AG08396 (cell line): ENCODE measurements at places on chromosomes 4 and X.

DNA sequence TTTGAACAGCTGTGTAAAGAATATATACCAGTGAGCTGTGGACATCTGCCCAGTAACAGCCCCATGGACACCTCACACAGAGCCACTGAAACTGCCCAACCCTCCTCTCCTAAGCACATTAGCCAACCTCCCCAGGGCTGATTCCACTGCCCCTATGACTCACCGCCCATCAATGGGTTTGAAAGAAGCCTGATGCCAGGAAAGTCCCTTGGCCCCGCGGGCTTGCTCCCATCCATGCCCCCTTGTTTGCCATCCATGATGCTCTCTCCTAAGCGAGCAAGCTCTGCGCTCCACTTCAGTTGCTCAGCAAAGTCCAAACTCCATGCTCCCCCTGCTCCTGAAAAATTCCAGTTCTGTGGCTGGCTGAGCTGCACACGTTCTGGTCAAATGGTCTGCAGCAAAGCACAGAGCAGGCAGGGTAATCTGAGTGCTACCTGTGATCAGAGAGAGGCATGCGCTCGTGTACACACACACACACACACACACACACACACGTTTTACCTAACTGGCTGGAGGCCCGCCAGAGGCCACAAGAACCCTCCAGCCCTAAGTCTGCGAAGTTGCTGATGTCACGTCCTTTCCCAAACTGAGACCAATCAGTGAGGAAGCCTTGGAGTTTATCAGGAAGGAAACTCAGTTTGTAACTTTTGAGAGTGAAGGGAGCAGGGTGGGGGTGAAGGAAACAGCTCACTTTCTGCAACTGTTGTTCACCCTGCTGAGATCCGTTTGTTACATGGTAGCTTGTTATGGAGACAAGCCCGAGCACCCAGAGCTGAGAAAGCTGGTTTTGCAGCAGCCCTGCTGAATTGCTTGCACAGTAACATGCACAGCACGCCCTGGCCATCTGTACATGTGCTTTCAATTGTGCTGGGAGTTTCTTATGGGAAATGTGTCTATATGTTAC lies at the start of gene ASB9:
Gene ASB9 (minus strand): TSS at position 466 of the 904 bp plus-strand sequence. CDS start 209 bp downstream, at position 257.
- peak; percentile 39 for DNase-seq

- peak; percentile 47 for DNase-seq
Observed at GRCh38 chr4:113758372-113758771, 3.2 kb downstream of the CAMK2D start.

- no peak for DNase-seq
Observed at GRCh38 chrX:9515973-9516538, 51.2 kb downstream of the TBL1X start.

GRCh38 chr4:101321481-101322042 lies 25.8 kb downstream of the PPP3CA start:
- DNase-seq: no peak

- DNase-seq: no peak
Observed at GRCh38 chr4:182293691-182294255, 50.6 kb downstream of the TENM3 start.

GRCh38 chr4:150722908-150723362 lies 141.0 kb downstream of the MAB21L2 start:
- no peak for DNase-seq

DNA sequence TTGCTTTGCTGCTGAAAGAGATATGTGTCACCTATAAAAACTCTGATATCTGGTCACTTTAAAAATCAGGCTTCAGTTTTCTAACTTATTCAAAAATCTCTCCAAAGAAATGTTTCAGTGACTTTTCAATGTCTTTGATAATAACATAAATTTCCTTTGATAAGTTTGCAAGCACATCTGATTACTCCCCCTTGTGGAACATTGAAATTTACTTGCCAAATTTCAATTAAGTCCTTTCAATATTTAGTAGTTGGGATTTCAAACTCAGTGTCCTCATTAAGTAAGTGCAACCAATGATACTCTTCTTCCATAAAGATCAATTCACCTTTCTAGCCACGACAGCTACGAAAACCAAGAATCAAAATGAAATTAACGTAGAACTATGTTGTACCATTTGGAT lies 151.3 kb upstream of the FAM47C start:
- DNase-seq: no peak

DNA sequence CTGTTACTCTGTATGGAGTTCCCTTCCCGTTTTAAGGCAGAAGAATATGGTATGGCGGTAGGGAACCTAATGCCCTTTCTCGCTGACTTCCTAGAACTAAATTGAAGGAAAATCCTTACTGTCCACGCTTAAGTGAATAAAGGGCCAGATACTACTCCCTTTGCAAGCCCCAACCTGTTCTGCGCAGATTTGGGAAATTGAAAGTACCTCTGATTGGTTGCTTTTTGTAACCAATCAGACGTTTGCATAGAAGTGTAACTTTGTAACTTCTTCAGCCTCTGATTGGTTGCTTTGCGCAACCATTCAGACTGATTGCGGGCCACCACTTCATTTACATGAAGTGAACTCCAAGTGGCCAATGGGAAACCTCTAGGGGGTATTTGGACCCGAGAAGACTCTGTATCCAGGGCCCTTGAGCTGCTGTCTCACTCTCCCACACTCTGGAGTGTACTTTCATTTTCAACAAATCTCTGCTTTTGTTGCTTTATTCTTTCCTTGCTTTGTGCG lies 1.2 kb upstream of the TMEM33 start:
- no peak for DNase-seq

DNA sequence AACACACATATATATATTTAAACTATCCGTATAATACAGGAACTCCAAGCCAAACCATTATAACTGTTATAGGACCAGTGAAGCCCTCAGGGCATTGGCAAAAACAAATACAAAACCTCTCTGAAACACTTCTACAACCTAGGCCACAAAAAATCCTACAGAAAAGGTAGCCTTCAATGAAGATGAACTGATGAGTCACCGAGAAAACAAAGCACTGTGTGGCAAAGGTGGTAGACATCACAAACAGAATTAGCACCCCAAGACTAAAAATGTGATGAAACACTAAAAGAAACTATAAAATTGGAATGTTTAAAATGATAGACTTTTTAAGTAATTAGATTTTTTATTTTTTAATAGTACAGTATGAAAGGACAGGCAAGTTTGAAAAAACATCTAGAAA lies 5.5 kb upstream of the HSPA4L start:
- no peak for DNase-seq

DNA sequence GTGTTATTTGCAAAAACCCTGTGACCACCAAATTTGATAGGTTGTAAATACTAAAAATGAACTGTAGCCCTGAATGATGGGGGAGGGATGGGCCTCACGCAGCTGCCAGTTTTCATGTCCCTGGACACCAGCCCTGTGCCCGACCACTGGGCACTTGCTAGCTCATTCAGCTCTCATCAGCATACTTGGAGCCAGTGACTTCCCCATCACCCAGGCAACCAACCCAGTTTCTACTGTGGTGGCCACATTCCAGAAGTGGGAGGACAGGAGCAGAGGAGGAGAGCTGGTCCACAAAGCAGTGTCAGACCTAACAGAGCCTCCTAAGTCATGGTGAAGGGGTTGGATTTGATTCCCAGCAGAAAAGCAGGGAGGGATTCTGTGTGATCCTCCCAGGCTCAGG lies 128.2 kb downstream of the CPEB2 start:
- peak; percentile 11 for DNase-seq

DNA sequence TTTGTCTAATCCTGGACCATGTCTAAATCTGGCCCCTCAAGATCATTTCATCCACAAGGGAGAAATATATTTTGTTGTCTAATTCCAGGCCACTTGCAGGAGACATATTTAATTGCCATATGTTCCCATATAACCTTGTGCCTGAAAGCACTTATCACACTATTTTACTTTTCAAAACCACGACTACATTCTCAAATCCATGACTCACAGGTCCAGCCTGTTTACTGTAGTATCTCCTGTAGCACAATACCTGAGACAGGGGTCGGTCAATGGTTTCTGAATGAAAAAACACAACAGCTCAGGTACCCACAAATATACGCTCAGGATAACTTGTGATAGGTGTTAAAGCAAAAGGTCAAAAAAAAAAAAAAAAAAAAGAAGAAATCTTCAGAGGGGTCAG lies 60.9 kb downstream of the SEC24D start:
- DNase-seq: no peak

DNA sequence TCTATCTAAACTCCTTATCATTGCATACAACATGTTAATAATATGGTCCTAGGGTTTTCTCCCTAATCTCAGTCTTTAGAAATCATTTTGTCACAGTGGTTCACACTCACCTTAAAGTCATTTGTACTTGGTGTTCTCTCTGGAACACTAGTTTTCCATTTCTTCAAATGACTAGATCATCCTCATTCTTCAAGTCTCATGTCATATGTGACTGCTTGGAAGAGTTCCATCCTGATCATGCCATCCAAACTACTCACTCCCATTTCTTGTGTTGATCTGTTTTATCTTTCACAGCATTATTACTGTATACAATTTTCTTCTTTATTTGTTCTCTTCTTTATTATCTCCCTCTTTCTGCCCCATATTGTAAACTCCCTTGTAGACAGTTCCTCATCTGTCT lies 66.5 kb downstream of the HTR2C start:
- DNase-seq: no peak

GRCh38 chr4:67040315-67040714 lies 505.0 kb downstream of the CENPC start:
- DNase-seq: no peak

GRCh38 chr4:116055857-116056827 lies 942.7 kb upstream of the NDST4 start:
- DNase-seq: no peak

GRCh38 chrX:39985071-39985470 lies 112.7 kb downstream of the BCOR start:
- no peak for DNase-seq

DNA sequence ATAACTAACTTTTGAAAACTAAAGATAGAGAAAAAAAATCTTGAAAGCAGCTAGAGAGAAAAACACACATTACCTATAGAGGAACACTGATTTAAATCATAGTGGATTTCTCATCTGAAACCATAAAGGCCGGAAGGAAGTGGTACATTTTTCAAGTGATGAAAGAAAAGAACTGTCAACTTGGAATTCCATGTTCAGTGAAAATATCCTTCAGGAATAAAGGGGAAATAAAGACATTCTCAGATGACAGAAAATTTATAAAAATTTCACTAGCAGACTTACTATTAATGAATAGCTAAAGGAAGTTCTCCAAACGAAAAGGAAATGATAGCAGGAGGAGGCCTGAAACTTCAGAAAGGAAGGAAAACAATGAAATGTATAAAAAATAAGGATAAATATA lies 7.6 kb upstream of the JADE3 start:
- no peak for DNase-seq

DNA sequence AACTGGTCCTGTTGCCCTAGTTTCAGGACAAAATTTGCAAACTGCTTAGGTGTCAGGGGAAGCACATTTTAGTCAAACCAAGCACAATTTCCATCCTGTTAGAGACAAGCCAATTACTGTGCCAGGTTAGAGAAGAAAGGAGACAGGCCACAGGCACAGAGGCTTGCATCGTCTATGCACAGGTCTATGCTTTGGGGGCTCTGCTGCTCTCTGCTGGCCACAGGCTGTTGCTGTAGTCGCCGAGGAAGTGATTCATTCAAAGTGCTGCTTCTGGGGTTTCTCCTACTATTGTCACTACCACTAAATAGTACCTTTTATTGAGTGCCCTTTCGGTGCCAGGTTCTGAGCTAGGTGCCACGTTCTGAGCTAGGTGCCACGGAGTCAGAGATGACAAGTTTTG lies 45.5 kb downstream of the VGLL1 start:
- peak; percentile 71 for DNase-seq

GRCh38 chrX:14014526-14014925 lies 15.2 kb downstream of the GEMIN8 start:
- no peak for DNase-seq

- DNase-seq: peak; percentile 55
Observed at GRCh38 chr4:87375719-87376291, 15.2 kb downstream of the HSD17B11 start.

DNA sequence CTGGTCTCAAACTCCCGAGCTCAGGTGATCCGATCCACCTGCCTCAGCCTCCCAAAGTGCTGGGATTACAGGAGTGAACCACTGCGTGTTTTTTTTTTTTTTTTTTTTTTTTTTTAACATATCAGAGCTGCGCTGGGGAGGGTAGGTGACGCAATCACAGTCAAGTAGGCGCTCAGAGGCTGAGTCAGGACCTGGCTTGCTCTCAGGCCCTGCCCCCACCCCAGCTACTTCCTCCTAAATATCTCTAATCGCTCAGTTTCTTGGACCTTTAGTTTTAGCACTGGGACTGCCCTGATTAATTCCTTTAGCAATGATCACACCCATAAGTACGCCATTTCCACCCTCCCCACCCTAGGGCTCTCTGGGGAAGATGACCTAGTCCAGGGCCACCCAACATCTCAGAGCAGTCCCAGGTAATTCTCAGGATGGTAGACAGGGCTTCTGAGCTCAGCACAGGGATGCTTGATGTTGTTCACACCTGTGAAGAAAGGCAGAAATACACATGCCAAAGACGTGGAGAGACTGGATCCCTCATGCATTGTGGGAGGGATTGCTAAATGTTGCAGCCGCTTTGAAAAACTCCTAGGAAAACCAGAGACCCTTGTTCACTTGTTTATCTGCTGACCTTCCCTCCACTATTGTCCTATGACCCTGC lies 50.2 kb downstream of the DDX3X start:
- DNase-seq: peak; percentile 51

DNA sequence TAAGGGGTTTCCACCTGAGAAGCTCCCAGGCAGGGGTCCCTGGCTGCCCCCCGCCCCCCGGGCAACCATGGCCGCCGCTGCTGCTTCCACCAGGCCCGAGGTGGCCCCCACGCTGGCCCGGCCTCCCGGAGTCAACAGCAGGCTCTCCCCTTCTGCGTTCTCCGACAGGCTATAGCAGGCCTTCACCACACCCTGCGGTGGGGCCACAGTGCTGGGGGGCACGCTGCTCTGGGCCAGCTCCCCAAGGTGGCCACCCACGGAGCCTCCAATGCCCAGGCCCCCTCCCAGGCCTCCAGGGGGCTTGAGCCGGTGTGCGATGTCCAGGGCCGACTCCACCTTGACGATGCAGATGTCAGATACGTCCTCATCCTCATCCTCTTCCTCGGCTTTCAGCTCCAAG lies 72.5 kb downstream of the UBE2K start:
- no peak for DNase-seq

- no peak for DNase-seq
Observed at GRCh38 chrX:40501164-40501855, 79.5 kb upstream of the ATP6AP2 start.

GRCh38 chrX:12026481-12026880 lies 111.8 kb upstream of the FRMPD4 start:
- no peak for DNase-seq

- no peak for DNase-seq
Observed at GRCh38 chr4:53671757-53672156, 80.5 kb upstream of the LNX1 start.

- no peak for DNase-seq
Observed at GRCh38 chrX:37817579-37817978, 29.8 kb downstream of the DYNLT3 start.

GRCh38 chr4:131609039-131609438 lies 1540.1 kb upstream of the PCDH10 start:
- no peak for DNase-seq

- DNase-seq: no peak
Observed at GRCh38 chr4:98786866-98787265, 128.5 kb upstream of the TSPAN5 start.

GRCh38 chrX:32421266-32421665 lies 790.1 kb downstream of the DMD start:
- DNase-seq: no peak

- DNase-seq: no peak
Observed at GRCh38 chr4:151284534-151285245, 7.7 kb downstream of the PRSS48 start.

- DNase-seq: no peak
Observed at GRCh38 chrX:337331-337831, 18.8 kb upstream of the GTPBP6 start.
